Left kidney (tissue), 8 donors: ENCODE measurements at places on chromosomes 5 and 9. TPM values are rescaled to one million over a fixed set of nuclear protein-coding genes. Genes with fewer than 3 reads are reported as not detected.

ANKRD18B gene
- polyA plus RNA-seq: 0.86 TPM

TAF1L gene
- polyA plus RNA-seq: 0.10 TPM

GRCh38 chr9:68744426-68744825 lies 39.4 kb downstream of the PIP5K1B start:
- DNase-seq: no peak

GRCh38 chr9:36320466-36320865 lies 62.2 kb upstream of the GNE start:
- DNase-seq: no peak

- DNase-seq: no peak
Measured at GRCh38 chr9:99037769-99038483, 67.0 kb upstream of the TGFBR1 start.

GRCh38 chr9:70100362-70100761 lies 56.7 kb downstream of the MAMDC2 start:
- no peak for DNase-seq

- no peak for DNase-seq
Measured at GRCh38 chr5:133794771-133795415, 173.5 kb downstream of the C5orf15 start.

DNA sequence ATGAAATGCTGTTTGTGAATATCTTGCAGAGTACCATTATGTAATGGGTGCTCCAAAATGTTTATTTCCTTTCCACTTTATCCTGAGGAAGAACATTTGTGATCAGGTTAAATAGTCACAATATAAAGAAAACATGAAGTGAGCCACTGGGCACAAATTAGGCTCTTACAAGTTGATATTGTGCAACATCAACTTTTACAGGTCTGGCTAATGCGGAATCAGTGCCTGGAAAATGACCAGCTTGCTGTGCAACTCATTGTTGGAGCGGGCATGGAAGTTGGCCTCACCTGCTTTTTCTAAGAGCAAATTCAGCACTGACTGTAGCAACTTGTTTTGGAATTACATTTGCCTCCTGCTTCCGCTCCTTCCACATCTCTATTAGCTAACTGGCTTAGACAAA lies 216.9 kb upstream of the PLPPR1 start:
- no peak for DNase-seq

- peak; percentile 27 for DNase-seq
Measured at GRCh38 chr9:91089405-91090129, 272.2 kb downstream of the AUH start.
